NCI-H2107 (cell line): ENCODE measurements at places on chromosomes 2 and 18.

DNA sequence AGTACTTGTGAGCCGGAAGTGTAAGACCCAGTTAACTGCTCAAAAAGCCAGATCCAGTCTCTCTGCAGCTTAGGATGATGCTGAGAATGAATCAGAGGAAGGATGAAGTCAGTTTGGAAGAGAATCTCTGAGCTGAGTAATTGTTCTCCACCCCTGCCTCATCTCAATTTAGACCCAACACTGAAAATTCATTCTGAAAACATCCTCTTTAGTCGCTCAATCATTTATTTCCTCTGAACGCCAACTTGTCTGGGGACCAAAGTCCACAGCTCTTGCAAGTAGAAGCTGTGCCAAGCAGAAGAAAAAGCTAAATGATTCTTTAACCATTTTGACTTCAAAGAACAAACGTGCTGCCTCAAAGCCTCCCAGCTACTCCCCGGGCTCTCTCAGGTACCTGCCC lies 177.1 kb upstream of the KLHL29 start:
- no peak for DNase-seq

- no peak for DNase-seq
These were observed 57.2 kb downstream of the TACR1 start for GRCh38 chr2:75142081-75142480.

DNA sequence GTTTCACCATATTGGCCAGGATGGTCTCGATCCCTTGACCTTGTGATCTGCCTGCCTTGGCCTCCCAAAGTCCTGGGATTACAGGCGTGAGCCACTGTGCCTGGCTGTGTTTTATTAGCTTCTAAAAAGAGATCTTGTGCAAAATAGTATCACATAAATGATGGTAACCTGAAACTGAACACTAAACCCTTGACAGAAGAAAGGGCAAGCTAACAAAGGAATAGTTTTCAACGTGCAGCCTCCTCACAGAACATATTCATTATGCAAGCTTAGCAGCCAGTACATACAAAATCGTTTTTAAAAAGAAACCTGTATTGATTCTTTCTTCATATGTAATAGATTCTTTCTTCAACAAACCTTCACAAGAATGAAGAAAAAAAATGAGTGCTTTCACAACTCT lies 20.6 kb downstream of the CHN1 start:
- no peak for DNase-seq

DNA sequence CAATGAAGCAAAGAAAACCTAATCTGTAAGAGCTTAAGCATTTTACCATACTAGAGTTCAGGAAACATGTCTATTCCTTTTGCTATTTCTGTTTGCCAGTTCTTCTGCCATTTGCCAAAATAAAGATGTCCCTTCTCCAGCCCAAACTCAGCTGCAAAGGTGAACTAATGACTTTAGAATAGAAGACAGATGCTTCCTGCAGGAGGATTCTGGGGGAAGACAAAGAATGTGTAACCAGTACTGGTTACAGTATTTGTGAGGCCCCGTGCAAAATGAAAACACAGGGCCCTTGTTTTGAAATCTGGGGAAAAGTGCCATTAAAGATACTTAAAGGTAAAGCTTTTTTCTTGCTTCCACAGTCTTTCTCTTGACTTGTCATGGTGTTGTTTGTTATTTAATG lies 34.3 kb upstream of the MTX2 start:
- DNase-seq, result no peak

DNA sequence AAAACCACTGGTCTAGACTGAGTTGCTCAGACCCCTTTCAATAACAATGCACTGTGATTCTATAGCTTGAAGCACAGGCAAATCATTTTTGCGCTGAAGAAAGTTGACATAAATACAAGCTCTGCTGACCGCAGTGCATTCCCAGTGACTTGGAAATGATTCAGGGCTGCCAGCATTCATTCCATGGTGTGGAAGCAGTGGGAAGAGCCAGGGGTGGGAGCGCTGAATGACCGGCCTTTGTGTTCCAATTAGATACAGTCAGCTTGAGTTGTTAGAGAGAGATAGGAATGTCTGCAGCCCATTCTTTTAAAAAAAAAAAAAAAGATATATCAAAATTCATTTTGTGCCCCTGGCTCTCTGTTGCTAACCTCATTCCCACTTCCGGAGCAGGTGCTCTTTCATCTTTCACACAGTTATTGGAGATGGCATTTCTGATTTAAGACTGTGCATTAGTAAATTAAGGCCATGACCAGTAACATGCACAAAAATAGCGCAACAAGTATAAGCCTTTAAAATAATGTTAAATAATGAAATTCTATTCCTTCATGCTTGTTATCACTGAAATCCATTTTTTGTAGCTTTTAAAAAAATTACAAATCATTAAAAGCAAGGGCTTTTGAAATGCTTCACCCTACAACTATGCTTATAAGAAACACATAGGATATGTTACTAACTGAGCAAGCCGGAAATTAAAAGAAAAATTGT lies 59.4 kb upstream of the CTLA4 start:
- no peak for DNase-seq

DNA sequence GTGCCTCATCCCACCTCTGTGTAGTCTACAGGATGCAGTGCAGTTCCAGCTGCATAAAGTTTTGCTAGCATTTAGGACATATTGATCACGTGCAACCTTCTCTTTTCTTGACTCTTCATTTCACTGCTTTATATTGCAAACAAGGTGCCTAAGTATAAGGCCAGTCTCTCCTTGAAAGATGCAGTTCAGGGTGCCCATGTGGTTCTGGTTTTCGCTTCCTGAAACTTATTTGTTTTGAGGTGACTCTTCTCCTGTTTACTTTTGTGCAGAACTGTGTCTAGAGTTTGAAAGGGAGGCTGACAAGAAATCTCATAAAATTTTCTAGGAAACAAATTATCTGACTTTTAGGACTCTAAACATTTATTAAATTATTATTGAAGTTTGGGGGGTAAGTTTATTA lies 189.9 kb downstream of the UBE2E3 start:
- no peak for DNase-seq

DNA sequence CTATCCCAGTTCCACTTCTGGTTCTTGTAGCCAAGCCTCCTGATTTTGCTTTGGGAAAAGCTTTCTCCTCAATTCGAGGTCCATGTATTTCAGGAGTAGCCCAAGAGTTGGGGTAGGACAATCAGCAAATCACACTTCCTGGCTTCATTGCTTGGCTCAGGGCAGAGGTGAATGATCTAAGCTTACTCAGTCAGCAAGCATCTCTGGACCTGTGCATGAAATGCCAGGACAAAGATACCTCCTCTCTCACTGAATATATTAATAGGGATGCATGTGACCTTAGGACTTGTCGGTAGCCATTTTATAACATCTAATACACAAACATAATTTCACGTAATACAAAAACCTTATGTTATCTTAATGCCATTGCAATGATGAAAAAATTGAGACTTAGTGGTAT lies 373.1 kb downstream of the TGIF1 start:
- no peak for DNase-seq

GRCh38 chr2:168090366-168091135 lies 156.8 kb downstream of the STK39 start:
- DNase-seq, result no peak

GRCh38 chr2:106030287-106031268 lies 163.5 kb downstream of the UXS1 start:
- no peak for DNase-seq

DNA sequence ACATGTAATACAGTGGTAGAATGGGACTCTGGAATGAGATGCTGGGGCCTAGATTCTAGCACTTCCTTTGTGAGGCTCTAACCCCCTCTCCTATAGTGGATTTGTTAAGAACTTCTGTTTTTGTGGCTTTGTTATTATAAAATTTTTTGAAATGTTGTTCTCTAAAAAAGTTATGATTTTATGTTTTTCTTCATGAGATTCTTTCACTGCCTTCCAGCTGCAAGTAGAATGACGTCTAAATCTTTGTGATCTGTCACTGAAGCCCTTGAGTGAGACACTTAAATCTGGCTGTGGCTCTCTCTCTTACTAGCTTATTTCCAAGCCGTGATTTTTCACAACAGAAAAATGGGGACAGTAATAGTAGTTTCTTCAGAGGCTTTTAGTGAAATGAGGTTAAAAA lies 1.6 kb downstream of the CASP8 start:
- DNase-seq, result no peak
